ENCODE measurements at places on chromosomes 3 and 15.

DNA sequence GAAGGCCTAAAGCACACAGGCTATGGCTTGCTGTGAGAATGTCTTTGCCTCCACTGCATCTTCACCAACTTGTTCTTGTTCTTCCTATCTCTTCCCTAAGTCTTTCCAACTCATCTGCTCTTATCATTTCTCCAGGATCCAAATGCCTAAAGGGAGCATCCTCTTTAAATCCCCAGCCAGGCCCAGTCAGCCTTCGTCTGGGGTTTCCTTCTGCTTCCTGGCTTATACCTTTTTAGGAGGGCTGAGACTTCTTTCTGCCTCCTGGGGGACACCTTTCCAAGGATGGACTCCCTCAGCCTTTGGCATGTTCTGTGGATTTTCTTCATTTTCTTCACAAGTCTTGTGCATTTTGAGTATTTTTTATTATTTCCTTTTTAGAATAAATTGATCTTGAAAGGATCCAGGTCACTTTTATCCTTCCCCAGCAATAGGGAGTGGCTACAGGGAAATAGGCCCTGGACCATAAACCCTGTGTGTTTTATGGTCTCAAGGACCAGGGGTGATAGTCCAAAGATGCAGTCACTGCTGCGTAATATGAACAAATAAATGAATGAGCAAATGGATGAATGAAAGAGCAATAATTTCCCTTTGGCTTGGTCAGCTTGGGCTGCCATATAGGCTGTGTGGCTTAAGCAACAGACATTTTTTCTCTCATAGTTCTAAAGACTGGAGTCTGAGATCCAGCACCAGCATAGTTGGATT, 122.1 kb upstream of the LRIG1 start:
- DNase-seq = no peak

- DNase-seq = peak; percentile 51
Measured at GRCh38 chr3:118628704-118629341, 405.8 kb downstream of the IGSF11 start.

GRCh38 chr15:72193836-72194396, 3.7 kb downstream of the GRAMD2A start:
- no peak for DNase-seq

GRCh38 chr3:156750191-156750873, 75.8 kb upstream of the LEKR1 start:
- DNase-seq = peak; percentile 78

GRCh38 chr3:25840099-25840498, 50.2 kb downstream of the OXSM start:
- DNase-seq = no peak

- peak; percentile 79 for DNase-seq
Measured at GRCh38 chr3:69791919-69792399, 52.7 kb downstream of the MITF start.

GRCh38 chr15:48569591-48570302, 75.8 kb downstream of the FBN1 start:
- no peak for DNase-seq

- DNase-seq = no peak
Measured at GRCh38 chr3:102159810-102160451, 274.9 kb upstream of the ZPLD1 start.

- peak; percentile 96 for DNase-seq
Measured at GRCh38 chr3:123653221-123653682, 68.4 kb upstream of the HACD2 start.

All from fibroblast of lung (primary cell).